CD4-positive, alpha-beta T cell treated with Interleukin-17A for 1 hour (primary cell): ENCODE measurements at places on chromosomes 7 and 10.

DNA sequence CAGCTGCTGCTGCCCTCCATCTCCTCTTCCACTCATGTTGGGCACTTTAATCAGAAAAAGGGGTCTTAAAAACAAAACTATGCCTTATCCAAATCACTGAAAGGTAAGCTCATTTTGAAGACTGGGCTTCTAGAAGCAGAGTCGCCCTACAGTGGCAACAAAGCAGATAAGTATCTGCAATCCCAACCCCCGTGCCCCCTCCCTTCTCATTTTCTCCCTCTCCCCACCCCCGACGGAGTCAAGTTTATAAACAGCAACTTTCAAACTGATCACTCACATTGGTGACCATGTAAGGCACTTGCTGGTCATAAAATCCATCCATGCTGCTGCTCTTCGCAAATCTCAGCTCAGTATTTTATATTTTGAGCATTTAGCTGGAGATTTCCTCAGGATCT is 738 bp downstream of the ETV1 start:
- no peak for DNase-seq

- DNase-seq, result no peak
Measured at GRCh38 chr10:76188216-76188615, 756.8 kb downstream of the LRMDA start.

GRCh38 chr7:93559639-93560491 is 14.7 kb downstream of the CALCR start:
- DNase-seq, result no peak

- DNase-seq, result no peak
Measured at GRCh38 chr10:102624751-102625645, 19.3 kb upstream of the TRIM8 start.

DNA sequence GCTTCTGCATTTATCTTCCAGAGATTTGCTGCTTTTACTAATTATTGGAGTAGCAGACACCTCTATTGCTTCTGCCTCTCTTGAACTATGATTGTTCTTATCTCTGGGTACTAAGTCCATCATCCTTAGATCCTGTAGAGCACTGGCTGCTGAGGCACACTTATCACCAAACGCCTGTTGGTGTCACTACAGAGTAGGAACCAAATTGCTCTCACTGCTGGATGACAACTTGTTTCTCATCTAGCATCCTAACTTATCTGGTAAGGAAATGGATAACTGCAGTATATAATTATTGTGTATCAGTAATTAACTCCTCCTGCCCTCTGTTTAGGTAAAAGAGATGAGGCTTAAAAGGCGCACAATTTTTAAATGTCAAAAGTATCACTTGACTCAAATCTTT is 1059.4 kb downstream of the NRG3 start:
- DNase-seq, result no peak

- DNase-seq, result no peak
Measured at GRCh38 chr7:22791204-22792158, 31.2 kb downstream of the TOMM7 start.

DNA sequence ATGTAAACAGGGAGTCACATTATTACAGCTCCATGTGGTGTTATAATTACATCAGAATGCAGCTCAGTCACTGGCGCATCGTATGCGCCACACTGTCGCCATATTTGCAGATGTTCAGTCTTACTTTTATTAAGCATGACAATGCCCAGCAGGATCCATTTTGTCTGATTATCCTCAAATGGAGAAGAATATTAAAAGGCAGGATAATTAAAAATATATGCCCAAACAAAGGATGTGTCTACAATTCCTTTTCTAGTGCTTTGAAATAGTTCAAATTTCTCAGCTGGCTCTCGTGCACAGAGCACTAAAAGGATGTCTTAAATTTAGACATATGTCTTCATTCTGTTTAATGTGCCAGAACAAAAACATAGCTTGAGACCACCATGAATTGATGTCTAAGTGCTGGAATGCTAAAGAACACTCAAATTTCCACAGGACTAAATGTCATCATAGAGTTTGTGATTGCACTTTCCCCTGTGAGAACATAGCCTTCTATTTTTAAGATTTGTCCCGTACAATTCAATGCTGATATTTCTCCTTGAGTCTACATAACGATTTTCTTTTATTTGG is 168.0 kb downstream of the DKK1 start:
- no peak for DNase-seq

GRCh38 chr7:82755705-82756551 is 312.4 kb upstream of the CACNA2D1 start:
- DNase-seq, result no peak

GRCh38 chr7:151142686-151143040 is 24.8 kb downstream of the GBX1 start:
- DNase-seq, result no peak

GRCh38 chr10:99927721-99928280 is 81.9 kb downstream of the DNMBP start:
- DNase-seq, result no peak

DNA sequence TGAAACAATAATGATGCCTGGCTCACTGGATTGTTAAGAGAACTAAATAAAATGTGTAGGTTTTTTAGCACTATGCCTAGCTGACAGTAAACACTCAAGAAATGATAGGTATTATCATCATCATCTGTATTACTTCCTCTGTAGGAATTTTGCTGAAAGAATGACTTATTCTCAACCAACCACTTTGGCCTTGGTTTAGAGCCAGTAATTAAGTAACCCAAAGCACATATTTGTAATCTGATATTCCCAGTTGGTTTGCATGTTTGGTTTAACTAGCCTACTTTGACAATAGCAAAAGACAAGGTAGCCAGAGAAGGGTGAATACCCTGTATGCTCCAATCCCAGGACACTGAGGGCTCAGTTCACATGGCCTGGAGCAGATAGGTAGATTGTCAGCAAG is 34.4 kb downstream of the BCAP29 start:
- DNase-seq, result no peak

DNA sequence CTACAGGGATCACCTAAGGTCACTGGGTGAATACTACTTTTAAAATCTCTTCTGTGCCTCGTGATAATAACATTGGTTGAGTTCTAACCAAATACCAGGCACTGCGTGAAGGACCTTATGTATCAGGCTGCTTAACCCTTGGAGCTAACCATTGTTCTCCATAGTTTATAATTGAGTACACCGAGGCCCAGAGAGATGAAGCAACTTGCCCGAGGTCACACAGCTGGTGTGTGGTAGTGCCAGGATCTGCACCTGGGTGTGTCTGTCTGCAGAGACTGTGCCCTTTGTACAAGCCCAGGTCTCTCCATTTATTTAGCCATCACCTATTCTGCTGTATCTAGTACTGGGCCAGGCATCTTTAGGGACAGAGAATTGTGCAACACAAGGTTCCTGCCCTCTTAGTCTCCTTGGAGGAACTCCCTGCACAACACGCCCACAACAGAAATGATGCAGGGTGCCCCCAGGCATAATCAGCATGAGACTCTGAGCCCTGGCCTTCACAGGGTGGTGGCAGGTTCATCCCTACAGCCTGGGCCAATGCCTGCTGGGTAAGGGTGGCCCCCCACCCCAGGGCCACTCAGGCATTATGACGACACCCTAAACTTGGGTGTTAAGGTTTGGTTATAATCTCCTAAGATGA is 31.5 kb downstream of the UNC5B start:
- DNase-seq, result no peak

DNA sequence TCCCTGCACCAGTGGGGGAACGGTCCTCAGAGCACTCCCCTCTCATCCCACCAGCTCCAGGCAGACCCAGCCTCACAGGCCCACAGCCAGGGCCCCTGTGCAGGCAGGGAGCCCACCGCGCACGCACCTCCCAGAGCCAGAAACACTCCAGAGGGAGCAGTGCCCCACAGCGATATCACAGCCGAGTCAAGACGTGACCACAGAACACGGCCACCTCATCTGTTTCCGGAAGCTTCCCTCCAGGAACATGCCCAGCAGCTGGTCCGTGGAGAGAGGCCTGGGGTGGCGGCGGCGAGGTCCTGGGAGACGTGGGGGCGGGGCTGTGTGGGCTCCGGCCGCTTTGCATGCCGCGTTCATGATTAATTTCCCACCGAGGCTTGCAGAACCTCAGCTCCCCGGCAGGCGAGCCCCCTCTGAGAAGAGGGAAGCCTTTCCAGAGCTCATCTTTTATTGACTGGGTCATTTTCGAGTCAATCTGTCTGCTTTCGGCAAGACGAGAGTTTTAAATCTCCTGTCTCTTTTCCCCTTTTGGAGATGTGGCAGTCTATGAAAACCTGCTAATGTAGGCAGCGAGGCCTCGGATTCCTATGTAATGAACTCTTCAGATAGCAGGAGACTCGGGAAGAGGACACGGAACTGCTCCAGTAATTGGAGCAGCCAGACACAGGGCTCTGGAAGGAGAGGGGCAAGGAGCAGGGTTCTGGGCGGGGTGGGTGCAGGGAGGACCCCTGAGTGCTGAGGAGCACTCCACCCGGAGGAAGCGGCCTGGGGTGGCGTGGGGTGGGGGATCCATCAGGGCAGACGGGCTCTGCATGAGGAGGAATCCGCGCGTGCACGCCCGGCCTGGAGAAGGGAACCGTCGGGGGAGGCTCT is 242.8 kb downstream of the ELFN1 start:
- DNase-seq, result no peak

DNA sequence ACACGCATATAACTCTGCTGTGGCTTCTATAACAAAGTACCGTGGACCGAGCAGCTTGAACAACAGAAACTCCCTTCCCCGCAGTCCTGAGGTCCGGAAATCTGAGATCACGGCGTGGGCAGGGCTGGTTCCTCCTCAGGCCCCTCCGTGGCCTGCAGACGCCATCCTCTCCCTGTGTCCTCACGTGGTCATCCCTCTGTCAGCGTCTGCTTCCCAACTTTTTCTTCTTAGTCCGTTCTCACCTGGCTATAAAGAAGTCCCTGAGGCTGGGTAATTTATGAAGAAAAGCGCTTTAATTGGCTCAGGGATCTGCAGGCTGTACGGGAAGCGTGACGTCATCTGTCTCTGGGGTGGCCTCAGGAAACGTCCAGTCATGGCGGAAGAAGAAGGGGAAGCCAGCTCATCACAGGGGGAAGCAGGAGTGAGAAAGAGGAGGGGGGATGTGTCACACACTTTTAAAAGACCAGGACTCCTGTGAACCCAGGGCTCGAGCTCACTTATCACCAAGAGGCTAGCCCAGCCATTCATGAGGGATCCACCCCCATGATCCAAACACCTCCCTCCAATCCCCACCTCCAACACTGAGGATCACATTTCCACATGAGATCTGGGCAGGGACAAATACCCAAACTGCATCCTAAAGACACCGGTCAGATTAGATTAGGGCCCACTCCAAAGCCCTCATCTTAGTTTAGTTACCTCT is 91.2 kb upstream of the INSIG1 start:
- DNase-seq, result peak; percentile 83

DNA sequence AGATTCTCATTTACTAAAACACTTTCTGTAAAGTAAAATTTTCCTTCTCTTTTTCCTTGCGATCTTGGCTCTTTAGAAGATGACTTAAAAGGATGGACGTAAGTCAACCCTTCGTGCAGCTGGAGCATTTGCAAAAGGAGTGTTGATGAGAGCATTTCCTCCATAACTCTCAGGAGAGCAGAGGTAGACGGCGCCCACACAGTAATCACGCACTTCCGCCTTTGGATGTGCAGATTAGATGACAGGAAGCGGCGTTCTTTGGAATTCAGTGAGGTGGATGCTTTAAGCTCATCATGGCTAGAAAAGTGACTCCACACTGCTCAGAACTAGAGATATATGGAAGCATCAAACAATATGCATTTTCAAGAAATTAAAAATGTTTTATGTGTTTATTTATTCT is 43.0 kb upstream of the NPS start:
- DNase-seq, result no peak

DNA sequence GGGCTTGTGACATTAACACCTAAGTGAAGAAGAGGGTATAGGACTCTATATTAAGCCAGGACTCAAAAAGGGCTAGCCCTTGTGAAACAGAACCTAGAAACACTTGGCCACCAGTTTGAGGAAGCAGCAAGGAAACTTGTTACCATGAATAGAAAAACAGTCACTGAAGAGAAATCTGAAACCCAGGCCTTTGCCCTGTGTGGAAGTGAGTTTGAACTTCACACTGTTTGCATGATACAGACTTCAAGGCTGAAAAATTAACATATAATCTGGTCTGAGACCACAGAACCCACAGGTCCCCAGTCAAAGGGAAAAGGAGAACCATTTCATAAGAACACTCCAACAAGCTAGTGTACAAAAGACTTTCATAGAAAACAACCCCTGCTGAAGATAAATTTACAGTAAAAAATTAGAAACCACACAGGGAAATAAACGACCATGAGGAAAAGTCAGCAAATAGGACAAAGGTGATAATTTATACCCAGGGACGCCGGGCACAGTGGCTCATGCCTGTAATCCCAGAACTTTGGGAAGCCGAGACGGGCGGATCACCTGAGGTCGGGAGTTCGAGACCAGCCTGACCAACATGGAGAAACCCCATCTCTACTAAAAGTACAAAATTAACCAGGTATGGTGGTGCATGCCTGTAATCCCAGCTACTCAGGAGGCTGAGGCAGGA is 76.1 kb downstream of the SKIDA1 start:
- DNase-seq, result no peak

DNA sequence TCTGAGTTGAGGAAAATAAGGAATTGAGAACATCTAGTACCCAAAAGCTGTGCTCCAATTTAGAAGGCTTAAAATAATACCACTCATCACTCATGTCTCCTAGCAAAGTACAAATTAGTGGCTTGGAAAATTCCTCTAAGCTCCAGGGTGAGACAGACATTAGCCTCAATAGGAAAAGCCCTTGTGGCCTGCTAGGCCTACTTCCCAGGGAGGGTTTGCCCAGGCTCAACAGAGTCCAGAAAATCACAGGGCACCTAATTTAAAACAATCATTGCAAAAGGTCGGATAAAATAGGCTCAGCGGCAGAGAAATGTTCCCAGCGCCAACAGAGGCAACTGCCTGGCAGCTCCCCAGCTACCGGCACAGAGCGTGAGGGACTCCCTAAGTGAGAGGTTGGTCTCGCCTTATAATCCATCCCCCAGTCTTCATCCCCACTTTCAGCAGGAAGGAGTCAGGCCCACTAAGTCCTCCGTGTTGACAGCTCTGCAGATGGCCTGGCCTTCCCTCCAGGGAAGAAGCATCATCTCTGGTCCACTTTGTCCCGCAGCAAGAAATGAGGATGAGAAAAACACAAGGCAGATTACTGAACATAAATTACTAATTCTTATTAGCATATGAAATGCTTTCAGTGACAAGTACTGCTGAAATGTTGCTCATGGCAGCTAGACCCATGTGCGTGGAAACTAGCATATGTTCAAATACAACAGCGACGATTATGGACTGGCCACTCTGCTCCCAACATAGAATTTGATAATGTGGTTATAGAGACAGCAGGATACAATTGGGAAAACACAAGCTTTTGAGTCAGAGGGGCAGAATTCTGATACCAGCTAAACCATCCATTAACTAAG is 1177.7 kb upstream of the AUTS2 start:
- no peak for DNase-seq

GRCh38 chr10:88291289-88292184 is 291.6 kb downstream of the RNLS start:
- no peak for DNase-seq
